ENCODE measurements at places on chromosomes 7 and 10.

GRCh38 chr10:108443636-108444035, 1279.1 kb upstream of the SORCS1 start:
- DNase-seq = no peak

- no peak for DNase-seq
Observed at GRCh38 chr7:41268878-41269277, 434.0 kb downstream of the INHBA start.

- no peak for DNase-seq
Observed at GRCh38 chr7:21462081-21462480, 34.2 kb downstream of the SP4 start.

GRCh38 chr7:151509670-151510333, 9.9 kb downstream of the RHEB start:
- no peak for DNase-seq

DNA sequence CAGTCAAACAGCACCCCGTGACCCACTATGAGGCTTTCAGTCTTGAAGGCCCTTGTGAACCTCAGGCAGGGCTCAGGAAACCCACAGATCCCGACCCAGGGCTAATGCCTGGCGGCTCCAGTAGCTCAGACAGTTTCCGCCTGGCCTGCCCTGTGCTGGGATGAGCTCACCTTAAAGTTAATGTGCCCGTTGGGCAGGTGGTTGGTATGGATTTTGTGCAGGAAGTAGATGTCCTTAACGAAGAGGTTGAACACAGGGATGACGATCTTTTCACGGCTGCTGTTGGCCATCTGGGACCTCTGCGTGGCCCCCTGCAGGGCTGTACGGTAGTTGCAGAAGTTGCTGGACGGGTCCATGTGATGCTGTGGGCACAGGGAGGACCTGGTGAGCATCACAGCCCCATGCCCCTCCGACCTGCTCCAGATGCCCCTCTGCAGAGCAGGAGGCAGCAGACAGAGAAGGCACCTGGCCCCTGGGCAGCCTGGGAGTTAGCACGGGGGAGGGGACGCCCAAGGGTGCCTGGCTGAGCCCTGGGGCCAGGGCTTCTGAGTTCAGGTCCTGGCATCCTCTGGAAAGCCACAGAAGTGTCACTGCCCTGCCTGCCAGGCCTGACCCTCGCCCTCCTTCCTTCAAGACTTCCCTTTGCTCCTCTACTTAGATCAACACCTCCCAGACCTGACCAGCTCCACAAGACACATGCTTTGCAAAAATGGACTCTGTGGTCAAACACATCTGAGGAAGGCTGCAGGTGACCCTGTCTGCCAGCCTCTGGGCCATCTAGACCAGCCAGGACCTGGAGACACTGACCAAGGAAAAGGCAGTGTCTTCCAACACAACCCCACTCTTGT, 59.8 kb downstream of the CSGALNACT2 start:
- DNase-seq = no peak

DNA sequence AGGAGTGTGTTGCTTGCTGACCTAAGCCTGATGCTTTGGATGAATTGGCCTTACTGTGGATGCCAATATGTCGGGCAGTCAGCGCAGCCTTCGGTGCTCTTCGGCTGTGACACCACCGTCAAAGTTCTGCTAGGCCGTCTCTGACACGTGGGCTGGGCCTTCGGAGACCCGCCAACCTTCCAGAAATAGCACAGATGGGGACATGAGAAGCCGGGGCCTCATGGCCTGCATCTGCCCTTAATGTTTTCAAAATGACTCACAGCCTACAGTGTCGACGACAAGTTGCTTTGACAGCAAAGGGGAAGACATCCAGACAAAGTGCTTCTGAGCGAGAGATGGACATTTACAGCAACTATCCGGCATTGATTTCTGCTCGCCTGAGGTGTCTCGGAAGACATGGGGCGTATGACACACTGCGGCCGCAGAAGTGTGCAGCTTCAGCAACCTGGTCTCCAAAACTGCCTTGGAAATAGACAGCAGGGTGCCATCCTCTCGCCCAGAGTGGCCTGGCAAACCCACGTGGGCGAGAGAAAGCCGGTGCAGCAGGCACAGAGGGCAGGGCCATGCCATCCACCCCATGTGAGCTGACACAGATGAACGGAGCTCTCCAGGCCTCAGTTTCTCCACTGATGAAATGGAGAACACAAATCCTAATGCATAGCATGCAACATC, 94.0 kb upstream of the PPP2R2D start:
- DNase-seq = no peak

GRCh38 chr7:127348247-127348631, 44.3 kb downstream of the ZNF800 start:
- DNase-seq = no peak

GRCh38 chr10:79072994-79073645, 4.4 kb downstream of the ZMIZ1 start:
- no peak for DNase-seq

Data from fibroblast of skin of scalp (primary cell).